NCI-H526 (cell line): ENCODE measurements at places on chromosomes 1 and 21.

DNA sequence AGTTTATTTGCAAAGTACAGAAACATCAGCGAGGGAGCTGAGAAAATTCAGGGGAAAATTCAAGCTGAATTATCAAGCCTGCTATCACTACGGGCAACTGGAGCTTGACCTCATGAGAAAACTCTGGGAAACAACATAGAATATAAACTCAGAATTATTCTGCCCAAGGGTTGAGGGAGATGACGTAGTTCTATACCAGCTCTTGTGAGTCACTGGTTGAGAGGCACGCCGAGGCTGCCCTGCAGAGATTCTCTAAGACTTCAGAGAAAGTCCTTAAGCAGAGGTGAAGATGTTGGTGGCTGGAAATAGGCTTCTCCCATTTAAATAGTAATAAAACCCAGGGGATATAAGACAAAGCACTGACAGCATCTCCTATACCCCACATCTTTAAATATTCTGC is 12.3 kb downstream of the SYDE2 start:
- no peak for DNase-seq

DNA sequence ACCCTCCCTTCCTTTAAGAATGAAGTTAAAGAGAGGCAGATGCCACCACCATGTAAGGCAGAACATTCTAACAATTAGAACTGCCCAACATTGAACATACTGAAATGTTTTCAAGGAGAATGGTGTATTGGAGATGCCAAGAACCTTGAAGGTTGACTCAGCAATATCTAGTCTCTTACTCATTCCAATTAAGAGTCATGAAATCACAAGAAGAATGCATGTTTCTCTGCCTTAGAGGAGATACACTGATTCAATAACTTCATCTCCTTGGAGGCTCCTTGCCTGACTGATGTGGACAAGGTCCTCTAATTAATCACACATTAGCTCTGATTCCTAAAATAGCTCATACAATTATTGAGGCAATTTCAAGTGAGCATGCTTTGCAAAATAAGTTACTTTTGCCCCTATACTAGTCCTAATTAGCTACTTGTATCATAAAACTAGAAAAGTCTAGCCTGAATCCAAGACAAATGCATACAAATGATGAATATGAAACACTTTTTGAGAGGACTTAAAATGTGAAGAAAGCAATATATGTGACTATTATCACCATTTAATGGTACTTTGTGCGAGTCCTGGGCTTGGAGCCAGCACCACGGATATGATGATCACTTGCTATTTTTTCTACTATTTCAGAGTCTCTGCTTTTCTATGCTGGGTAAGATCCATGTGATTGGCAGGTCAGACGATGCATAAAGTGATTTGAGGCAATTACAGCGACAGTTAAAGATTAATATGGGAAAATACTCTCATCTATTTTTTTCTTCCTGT is 114.5 kb downstream of the DSCAM start:
- no peak for DNase-seq

DNA sequence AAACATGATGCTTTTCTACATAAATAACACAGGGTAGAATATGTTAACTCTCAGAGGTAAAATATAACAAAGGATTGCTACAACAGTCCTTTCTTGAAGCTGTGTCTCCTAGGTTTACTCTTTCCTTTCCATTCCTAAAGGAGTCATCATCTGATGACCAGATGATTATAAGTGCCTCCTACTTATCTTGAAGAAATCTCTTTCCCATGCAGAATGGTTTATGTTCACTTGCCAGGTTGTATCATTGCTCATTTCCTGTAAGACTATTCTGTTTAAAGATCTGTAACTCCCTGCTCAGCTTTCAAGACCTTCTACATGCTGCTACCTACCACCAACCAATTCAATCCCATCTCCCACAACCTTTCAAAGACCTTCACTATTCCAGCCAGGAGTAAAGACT is 51.5 kb upstream of the PTCH2 start:
- DNase-seq: no peak

DNA sequence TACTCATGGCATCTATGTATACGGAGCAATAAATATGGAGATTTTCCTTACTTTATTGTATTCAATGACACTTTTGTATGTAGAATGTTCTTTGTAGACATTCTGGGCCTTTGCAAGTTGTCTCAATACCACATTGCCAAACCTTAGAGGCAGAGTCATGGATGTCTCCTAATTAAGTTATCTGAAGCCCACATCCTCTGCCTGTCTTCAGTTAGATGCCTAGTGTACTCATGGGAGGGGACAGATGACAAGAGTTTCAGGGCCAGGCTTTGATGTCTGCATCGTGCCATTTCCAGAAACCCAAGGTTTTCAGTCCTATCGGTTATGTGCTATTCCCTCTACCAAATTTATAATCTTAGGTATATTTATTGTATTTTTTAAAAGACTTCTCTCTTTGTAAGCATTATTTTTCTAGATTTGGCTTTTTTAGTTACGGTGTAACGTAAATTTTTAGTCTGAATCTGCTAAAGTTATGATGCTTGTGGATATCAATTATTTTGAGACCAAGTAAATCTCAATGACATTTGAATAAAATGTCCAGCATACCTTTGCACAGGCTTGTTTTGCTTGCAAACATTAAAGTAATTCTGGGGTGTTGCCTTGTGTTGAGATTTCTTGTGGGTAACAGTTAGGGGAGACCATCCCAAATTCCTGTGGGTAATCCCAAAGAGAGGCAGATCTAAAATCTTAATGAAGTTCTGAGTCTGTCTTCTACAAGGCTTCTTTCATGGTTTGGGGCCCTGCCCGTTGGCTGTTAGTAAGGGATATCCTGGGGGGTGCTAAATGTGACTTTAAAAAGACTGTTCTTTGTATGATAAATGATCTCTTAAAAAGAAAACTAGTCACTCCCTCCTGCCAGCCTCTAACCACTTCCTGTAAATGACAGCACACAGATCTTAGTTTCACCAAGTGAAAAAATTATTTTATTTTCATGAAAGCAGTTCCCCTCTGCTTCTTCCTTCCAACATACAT is 8.0 kb upstream of the MACF1 start:
- DNase-seq: no peak

DNA sequence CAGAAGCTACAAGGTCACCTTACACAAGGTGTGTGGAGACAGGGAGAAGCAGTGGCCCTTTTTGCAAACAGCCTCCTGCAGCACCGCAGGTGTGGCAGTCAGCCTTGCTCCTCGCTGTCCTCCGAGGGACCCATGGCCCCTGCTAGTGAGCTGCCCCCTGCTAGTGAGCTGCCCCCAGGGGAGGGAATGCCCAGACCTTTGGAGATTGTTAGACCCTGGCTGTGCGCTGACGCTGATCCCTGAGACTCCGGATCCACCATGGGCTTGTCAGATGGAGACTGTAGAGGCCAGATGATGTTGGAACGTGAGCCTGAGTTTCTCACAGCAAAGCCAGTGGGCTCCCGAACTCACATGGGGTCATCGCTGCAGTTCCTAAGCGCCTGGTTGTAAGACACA is 172.2 kb downstream of the NPHP4 start:
- no peak for DNase-seq

DNA sequence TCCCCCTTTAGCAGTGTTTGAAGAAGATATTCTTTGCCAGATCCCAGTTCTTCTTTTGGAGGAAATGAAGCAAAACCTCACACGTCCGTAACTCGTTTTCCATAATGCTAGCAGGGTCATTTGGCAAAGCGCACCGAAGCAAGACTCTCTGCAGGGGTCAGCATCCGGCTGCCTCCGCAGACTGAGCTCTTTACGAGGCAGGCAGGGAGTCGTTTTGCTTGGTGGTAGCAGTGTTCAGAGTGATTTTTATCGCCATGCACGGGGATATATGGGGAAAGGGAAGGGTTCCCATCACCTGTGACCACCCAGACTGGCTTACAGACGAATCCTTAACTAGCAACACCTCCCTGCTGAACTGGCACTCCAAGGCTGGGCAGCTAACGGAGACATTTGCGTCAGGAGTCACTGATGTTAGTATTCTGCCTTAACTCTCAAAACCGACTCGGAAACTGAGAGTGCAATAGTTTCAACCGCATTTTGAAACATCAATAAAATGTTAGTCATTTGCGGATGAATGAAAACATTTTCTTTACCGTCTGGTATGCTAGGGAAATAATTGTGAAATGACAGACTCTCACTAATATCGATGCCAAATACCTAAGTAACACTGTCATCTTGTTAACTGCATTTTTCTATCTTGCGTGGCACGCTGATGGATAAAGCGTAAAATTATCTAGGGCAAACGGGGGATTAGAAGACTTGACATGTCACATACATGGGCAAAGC is 2.2 kb upstream of the NEGR1 start:
- no peak for DNase-seq

- no peak for DNase-seq
These were observed 18.8 kb downstream of the GPR52 start for GRCh38 chr1:174466607-174467006.

- no peak for DNase-seq
These were observed 3.1 kb upstream of the TXNIP start for GRCh38 chr1:145999321-146000024.

DNA sequence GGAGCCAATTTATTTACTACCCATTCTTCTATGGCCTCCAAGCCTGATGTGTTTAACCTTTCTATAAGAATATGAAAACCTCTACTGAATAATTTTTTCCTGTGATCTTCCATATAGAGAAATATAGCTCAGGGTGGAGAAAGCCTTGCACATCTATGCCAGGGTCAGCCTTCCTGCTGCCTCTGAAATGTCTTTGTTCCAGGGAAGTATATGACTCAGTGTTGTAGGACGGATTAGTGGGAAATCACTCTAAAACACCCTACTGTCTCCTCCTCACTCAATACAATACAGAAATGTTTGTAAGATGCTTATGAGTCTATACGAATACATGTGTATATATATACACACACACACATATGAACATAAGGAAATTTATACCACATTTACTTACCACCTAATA is 1044.9 kb downstream of the BRINP3 start:
- no peak for DNase-seq
